ENCODE measurements at places on chromosomes 1 and 21.

DNA sequence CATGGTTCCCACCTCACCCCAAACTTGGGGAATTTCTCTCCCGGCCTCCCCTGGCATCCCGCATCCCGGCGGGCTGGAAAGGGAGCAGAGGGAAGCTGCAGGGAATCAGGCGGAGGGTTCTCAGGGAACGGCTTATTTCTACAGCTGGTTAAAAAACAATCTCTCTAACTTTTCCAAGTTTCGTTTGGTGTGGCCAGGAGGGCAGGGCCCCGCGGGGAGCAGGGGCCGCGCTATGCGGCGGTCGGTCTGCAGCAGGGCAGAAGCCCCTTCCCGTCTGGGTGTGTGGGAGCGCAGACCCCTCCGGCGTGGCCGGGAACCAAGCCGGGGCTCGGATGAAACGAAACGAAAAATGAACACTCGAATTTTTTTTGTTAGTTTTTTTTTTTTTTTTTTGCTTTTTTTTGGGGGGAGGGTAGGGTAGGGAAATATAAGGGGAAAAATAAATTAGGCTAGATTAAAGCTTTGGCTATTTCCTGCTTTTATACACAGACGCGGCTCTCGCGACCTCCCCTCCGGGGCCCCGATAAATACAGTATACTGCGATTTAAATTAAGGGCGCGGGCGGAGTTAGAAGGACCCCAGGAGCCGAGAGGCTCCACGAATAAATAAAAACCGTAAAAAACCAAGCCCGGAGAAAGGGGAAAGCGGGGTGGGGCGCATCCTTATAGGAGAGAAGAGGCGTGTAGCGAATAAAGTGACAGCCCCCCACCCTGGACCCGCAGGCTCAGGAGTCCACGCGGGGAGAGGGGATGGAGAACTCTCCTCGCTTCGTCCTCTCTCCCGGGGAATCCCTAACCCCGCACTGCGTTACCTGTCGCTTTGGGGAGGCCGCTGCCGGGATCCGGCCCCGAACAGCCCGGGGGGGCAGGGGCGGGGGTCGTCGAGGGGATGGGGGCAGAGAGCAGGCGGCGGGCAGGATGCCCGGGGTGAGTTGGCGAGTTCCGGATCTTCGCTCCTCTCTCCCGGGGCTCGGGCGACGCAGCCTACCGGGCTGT lies 2.1 kb downstream of the POU3F1 start:
- peak; percentile 48 for DNase-seq

GRCh38 chr1:87864676-87865075 lies 536.0 kb downstream of the LMO4 start:
- DNase-seq: no peak

GRCh38 chr1:32111789-32112188 lies 3.9 kb downstream of the KPNA6 start:
- no peak for DNase-seq

DNA sequence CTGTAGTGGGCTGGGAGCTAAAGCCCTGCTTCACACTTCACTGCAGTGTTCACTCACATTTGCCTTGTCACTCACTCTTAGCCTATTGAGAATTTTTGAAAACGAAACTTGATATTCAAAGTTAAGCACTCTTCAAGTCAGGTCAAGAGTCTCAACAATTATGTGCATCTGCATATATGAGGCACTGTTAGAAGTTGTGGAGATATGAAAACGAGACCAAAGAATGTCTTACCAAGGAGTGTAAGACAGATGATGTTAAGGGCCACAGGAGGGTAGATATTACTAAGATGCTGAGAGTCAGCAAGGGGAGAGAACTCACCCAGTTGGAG lies 64.7 kb upstream of the GJA8 start:
- DNase-seq: no peak

DNA sequence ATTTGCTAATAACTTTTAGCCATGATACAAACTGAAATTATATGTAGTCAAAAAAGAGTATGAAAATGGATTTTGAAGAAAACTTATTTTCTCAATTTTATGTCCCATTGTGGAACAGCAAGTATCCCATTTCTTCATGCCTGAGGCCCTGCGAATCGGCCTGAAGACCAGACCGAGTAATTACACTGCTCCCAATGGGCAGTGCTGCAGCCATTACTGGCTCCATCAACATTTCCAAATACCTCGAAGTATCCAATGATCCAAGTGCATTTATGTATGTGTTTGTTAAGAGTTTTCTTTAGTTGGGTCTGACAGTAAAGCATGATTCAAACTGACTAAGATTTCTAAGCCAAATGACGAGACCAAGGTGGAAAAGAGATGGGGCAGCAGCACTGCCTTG lies 44.4 kb downstream of the HSF2BP start:
- DNase-seq: no peak

DNA sequence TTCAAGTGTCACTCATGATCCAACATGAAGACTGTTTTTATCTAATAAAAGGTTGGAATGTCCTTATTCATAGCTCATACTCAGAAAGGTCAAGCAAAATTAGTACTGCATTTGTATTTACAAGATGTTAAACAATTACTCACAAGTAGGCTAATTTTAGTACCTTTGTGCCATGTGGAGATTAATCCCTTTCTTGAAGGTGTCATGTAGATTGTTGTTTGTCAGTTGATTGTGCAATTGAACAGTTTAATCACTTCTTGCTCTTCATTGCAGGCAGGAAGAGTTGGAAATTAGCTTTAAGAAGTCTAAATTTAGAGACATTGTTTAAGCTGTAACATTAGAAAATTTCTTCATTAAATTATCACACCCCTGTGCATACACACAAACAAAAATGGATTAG lies 847.1 kb downstream of the KCNT2 start:
- no peak for DNase-seq

GRCh38 chr21:26491663-26492062 lies 81.4 kb downstream of the CYYR1 start:
- no peak for DNase-seq

DNA sequence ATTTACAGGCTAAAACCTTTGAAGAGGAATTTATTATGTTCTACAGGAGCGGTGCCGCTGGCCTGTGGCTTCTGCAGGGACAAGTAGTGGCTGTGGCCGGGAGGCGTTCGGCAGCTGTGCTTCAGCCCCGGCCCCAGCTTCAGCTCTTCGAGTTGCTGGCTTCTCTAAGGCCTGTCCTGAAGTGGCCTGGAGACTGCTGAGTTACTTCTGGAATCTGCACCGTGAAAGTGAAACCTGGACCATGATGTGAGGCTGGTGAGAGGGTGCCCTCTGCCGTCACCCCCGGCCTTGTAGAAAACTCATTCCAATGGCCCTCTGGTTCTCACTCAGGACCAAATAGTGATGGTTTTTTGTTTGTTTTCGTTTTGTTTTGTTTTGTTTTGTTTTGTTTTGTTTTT lies 48.1 kb downstream of the PRKCZ start:
- DNase-seq: no peak

DNA sequence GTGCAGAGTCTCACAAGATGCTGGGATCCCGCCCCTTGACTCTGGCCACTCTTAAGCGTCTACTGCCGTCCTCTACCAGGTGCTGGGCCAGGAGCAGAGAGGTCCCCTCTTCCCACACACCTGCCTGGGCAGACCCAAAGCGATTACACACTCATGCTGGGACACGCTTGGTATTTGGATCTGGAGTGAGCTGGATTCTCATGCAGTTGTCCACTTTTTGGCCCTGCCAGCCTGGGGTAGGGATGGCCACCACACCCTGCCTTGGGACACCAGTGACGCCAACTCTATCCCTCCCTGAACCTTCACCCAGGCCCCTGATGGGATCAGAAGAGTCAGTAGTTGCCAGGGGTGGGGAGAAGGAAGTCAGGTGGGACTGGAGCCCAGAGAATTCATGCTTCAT lies 28.6 kb downstream of the ITPKB start:
- no peak for DNase-seq

DNA sequence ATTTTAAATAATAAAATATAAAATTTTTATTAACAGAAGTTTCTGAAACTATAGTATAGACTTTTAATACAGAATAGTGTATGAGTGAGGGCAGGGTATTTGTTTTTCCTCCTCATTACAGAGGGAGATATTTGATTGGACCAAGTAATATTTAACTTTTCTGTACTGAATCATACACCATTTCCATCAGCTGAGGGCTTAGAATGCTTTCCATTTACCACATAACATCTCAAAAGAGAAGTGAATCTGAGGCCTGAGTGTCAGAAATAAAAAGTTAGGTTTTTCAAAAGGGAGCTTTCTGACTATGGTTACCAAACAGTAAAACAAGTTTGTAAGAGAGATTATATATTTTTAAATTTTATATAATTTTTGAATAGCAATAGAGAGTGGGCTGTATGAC lies 29.5 kb downstream of the TLCD4 start:
- no peak for DNase-seq

- DNase-seq: no peak
Observed at GRCh38 chr1:212178851-212179250, 106.4 kb upstream of the PPP2R5A start.

- DNase-seq: no peak
Observed at GRCh38 chr1:236147521-236148469, 5.5 kb downstream of the GPR137B start.

DNA sequence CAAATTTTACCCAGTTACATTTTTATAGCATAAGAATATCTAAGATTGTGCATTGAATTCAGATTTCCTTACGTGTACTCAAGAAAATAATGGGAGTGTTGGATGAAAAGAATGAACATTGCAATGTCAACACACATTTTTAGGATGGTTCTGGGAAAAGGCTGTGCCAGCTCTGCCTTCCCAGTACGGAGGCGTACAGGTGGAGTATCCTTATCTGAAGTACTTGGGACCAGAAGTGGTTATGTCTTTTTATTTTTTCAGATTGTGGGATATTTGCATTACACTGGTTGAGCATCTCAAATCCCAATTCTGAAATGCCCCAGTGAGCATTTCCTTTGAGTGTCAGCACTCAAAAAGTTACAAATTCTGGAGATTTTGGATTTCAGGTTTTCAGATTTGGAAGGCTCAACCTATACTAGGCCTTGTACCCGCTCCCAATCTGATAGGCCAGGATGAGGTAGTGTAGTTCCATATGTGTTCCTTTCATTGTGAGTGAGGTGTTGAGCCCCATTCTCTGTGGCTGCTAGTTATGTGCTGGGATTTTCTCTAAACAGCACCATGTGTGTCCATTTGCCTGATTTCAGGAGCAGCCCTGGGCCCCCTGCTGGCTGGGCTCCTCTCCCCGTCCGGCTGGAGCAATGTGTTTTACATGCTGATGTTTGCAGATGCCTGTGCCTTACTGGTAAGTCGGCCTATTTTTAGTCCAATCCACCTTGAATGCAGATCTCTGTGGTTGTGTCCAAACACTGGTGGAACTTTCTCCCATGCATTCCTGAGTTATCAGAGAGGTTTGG lies 60.8 kb downstream of the SLC37A1 start:
- DNase-seq: peak; percentile 52

DNA sequence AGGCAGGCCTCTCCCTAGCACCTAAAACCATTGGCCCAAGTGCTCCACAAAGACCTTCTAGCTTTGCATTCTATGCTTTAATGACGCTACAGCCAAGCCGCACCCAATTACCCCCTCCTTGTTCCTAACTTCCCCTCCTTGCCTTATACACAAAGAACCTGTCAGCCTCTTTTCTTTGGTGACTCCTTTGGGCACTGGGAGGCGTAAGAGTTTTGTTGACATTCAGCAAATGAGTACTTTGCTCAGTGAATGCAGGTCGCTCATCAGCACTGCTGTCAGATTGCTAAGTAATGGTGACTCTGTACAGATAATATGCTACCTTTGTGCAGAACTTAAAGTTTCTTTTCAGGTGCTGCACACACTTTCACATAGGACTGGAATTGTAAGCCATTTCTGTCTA lies 187.6 kb upstream of the FAM78B start:
- DNase-seq: no peak

GRCh38 chr1:175911138-175911537 lies 167.7 kb upstream of the TNR start:
- no peak for DNase-seq

- DNase-seq: no peak
Observed at GRCh38 chr1:111603979-111604378, 15.6 kb upstream of the RAP1A start.

DNA sequence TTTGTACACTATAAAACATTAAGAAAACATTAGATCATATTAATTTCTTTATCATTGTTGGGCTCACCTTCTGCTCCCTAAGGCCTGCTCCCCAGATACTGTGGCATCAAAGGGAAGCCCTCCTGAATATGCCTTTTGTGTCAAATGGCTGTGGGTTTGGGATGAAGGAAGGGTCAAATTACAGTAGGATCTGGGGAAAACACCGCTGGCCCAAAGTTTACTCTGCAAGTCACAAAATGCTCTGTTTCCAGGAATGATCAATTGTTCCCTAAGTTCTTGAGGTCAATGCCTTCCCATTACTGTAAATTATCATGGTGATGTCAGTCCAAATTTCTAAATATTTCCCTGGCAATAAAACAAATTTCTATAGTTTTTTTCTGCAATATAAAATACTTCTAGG lies 6.8 kb upstream of the ITLN2 start:
- DNase-seq: no peak

GRCh38 chr1:202642619-202643291 lies 67.5 kb downstream of the SYT2 start:
- DNase-seq: no peak

DNA sequence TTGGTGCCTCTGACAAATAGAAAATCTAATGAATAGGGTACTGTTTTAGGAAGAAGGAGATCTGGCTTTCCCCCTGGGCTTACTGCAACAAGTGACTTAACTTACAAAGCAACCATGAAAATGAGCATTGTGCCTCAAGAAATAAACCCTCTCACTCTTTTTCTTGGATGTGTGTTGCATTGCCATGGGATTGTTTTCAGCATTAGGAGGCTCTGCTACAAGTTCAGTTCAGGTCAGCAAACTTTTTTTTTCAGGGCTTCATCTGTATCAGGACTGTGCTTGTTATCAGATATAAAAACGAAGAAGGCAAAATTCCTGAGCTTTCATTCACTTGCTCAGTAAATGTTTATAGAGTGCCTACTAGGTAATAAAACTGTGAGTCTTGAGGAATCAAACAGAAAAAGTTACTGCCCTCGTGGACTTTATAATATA lies 37.8 kb upstream of the DOCK7 start:
- no peak for DNase-seq

DNA sequence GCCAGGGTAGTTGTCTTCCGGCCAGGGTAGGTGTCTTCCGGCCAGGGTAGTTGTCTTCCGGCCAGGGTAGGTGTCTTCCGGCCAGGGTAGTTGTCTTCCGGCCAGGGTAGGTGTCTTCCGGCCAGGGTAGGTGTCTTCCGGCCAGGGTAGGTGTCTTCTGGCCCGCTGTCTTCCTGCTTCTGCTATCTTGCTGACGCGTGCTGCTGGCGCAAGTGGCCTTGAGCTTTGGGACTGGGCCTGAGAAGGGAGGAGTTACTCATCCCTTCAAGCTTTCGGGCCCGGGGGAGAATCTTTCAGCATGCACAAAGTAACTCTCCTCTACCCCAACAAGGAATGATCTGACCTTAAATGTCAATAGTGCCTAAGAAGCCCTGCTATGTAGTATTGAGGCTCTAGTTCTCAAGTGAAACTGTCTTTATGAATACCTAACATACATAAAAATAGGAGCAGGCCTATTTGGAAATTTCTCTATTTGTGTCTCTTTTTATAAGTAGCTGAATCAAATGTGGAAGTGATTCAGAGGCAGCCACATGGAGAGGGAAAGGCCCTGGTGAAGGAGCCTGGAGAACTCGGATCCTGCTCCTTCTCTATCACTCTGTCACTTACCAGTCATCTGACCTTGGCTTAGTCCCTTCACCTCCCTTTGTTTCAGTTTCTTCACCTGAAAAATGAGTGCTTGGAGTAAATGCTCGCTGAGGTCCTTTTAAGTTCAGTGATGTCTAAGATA lies 65.6 kb downstream of the RGL1 start:
- DNase-seq: no peak

- DNase-seq: peak; percentile 84
Observed at GRCh38 chr1:61318319-61319125, 236.2 kb downstream of the NFIA start.

- no peak for DNase-seq
Observed at GRCh38 chr1:113617438-113618141, 141.7 kb downstream of the PHTF1 start.

Measured in right hindlimb (tissue), 1 donor.